Lung (tissue), 17 donors: ENCODE measurements at places on chromosomes 1 and 21. TPM values are rescaled to one million over a fixed set of nuclear protein-coding genes. Genes with fewer than 3 reads are reported as not detected.

Gene PDC
- polyA plus RNA-seq = not detected

Gene MKNK1
- 74.2 TPM for polyA plus RNA-seq

Gene SPATC1L
- polyA plus RNA-seq = 11.3 TPM

Gene CLIC4
- 106 TPM for polyA plus RNA-seq

Gene SLC9C2
- 0.05 TPM for polyA plus RNA-seq

Gene SEC16B
- 0.74 TPM for polyA plus RNA-seq

Gene DMRTA2
- 0.08 TPM for polyA plus RNA-seq

Gene CD1E
- 0.30 TPM for polyA plus RNA-seq

Gene COL9A2
- polyA plus RNA-seq = 3.7 TPM

Gene LRRC7
- polyA plus RNA-seq = not detected

Gene ALX3
- 0.13 TPM for polyA plus RNA-seq

Gene GNAT2
- not detected for polyA plus RNA-seq

Gene TPTE
- not detected for polyA plus RNA-seq

Gene TMEM50A
- 84.6 TPM for polyA plus RNA-seq

Gene IPO13
- 18.1 TPM for polyA plus RNA-seq

Gene BSND
- not detected for polyA plus RNA-seq

Gene HNRNPU
- 175 TPM for polyA plus RNA-seq

Gene GFI1
- polyA plus RNA-seq = 1.6 TPM

Gene COL11A1
- polyA plus RNA-seq = 0.33 TPM

Gene SLC35F3
- polyA plus RNA-seq = 0.09 TPM
